ENCODE measurements at places on chromosomes 4 and X. TPM values are rescaled to one million over a fixed set of nuclear protein-coding genes. Genes with fewer than 3 reads are reported as not detected.

CXCL11 gene
- total RNA-seq: 9.8 TPM

FGD1 gene
- 2.5 TPM for total RNA-seq

PGAM4 gene
- total RNA-seq: not detected

FTSJ1 gene
- total RNA-seq: 99.4 TPM

CXCL10 gene
- total RNA-seq: 0.86 TPM

CRMP1 gene
- 17.1 TPM for total RNA-seq

NPY5R gene
- total RNA-seq: not detected

- DNase-seq: no peak
These were observed at the start of gene SLC34A2 for GRCh38 chr4:25654971-25655963. Gene SLC34A2 (plus strand): TSS chr4:25655851. CDS start chr4:25662501, 6,650 bp downstream.

DNA sequence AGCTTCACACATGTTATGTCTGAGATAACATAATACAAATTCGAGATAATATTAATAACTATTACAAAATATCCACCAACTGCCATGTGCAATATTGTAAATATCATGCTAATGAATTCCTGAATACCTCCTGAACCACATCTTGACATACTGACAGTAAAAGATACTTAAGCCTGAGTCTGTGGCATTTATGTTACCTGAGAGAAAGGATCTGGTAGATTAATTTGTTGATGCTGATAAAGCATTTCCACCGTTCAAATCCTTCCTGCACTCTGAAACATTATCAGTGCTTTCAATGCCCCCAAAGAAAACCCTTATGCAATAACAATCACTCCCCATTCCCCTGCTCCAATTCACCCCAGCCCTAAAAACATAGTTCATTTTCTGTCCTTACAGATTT is 38.8 kb upstream of the ADGRA3 start:
- no peak for DNase-seq

DNA sequence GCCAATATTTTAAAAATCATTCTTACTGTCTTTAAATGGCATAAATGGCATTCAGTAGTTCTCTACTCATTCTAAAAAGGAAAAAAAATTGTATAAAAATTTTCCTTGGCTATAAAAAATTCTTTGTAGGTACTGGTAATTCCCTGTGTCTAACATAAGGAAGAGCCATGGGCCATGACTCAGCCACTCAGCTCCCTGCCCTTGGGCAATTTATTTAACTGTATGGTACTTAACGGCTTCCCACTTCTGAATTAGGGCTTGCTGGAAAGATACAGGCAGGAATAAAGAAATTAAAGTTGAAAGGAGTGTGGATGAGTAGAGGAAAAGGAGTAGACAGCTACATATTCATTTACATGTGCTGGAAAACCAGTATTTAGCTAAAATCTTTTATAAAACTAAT is 30.6 kb downstream of the ABHD18 start:
- DNase-seq: peak; percentile 33

GRCh38 chr4:117700111-117700892 is 334.0 kb upstream of the NDST3 start:
- peak; percentile 3 for DNase-seq

GRCh38 chrX:2707334-2707760 is 16.3 kb downstream of the CD99 start:
- peak; percentile 85 for DNase-seq

GRCh38 chr4:157779081-157779480 is 393.7 kb downstream of the GASK1B start:
- DNase-seq: no peak

GRCh38 chrX:1525583-1526355 is 11.2 kb downstream of the P2RY8 start:
- DNase-seq: no peak

- no peak for DNase-seq
These were observed 101.5 kb downstream of the MXRA5 start for GRCh38 chrX:3244955-3245354.

DNA sequence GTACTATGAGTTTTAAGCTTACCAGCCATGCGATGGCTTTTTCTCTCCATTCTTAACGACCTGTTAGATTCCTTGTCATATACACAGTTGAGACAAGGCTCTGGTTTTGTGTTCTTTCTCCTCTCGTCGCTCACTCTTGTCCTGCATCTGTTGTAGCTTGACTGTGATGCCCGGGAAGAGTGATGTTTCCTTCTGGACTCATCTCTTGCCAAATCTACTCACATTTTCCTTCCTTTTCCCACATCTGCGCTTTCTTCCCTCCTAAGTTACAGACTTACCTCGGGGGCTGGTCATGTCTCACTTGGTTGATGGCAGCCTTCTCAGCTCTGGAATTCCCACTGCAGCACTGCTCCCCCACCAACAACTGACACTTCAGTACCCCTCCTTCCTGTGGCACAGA is 4.8 kb upstream of the MAP7D3 start:
- no peak for DNase-seq

DNA sequence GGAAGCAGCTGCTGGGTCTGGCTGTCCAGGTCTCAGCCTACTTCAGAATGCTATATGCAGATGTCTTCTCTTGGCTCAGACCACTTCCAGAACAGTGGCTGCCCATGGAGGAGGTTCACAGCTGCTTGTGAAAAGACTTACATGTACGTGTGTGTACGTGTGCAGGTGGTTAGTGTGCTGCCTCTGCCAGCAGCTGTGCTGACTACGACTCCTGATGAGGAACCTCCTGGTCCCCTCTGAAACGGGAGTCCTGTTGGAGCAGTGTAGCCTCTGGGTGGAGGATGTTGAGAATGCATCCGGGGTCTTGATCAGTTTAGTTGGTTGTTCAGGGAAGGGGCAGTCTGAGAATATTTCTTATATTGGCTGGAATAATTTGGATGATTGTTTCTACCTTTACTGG is 155.9 kb upstream of the WDR1 start:
- DNase-seq: no peak

DNA sequence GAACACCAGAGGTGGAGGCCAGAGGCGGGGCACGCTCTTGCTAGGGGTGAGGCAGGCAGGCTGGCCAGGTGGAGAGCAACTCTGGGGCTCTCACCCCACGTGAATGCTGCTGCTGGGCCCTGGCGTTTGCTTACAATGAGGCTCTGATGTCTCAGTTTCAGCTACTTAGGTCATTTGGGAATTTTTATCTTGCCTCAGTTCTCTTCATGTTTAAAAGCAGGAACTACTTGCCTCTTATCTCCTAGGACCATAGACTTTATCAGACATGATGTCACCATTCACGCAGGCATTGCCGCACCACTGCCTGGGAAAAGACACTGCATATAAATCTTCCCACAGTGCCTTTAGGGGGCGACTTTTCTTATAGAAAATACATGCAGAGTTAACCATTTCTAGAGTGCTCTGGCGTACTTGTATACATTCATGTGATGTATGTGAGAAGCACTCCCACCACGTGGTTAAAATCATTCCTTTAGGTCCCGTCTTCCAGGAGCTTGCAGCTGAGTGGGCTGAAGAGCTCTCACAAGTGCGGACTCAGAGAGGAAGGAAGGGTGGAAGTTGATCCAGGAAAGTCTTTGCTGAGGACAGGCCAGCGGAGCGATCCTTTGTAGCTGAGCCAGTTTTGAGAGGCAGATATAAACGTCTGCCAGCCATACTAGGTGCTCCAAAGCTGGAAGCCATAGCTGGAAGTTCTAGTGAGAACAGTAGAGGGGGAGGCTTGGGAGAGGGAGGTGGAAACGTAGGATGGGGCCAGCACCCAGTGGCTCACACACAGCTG is 84.3 kb upstream of the CLDN34 start:
- no peak for DNase-seq

- no peak for DNase-seq
These were observed 158.8 kb downstream of the AFAP1 start for GRCh38 chr4:7780751-7781348.

GRCh38 chr4:82559735-82560120 is 2.1 kb downstream of the TMEM150C start:
- DNase-seq: no peak

- DNase-seq: no peak
These were observed 94.6 kb downstream of the COX18 start for GRCh38 chr4:72974694-72975487.

DNA sequence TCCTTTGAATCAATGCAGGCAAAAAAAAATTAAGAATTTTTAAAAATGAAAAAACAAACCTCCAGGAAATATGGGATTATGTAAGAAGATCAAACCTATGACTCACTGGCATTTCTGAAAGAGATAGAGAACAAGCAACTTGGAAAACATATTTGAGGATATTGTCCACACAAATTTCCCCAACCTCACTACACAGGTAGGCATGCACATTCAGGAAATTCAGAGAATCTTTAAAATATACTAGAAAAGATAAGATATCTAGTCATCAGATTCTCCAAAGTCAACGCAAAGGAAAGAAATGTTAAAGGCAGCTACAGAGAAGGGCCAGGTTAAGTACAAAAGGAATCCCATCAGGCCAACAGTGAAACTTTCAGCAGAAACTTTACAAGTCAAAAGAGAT is 85.6 kb downstream of the ANTXR2 start:
- no peak for DNase-seq

DNA sequence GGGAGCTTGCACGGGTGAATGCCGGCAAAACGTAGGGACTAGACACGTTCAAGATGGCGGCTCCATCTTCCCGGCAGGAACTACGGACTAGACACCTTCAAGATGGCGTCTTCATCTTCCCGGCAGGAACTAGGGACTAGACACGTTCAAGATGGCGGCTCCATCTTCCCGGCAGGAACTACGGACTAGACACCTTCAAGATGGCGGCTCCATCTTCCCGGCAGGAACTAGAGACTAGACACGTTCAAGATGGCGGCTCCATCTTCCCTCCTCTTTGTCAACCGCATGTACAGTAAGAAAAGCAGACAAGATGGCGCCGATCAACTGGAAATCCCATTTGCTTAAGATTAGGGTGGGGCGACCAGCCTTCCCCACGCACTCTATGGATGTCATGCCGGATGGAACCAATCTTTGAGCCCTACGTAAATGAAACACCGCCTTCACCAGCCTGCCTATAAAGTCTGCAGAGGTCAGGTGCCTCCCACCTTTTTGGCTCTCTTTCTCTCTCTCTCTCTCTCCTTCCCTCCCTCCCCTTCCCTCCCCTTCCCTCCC is 222.4 kb downstream of the CRLF2 start:
- peak; percentile 93 for DNase-seq

DNA sequence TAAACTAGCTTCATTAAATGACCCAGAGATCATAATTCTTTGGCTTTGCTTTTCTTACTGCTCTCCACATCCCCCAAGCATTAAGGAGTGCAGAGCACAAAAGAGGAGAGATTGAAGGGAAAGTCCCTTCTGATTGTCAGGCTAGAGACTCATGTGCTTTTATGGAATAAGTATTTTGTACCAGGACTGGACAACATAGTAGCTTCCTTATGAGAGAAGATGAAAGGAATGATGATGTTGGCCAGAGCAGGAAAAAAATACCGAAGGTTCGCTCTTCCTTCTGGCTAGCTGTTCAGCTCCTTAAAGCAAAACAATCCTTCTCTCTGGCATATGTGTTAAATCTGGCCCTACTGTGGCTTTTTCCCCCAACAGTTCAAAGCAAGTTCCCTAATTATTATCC is 53.1 kb downstream of the HOPX start:
- DNase-seq: no peak

- DNase-seq: no peak
These were observed 8.4 kb upstream of the HAUS7 start for GRCh38 chrX:153478746-153479145.

GRCh38 chr4:113382704-113383103 is 333.3 kb downstream of the ANK2 start:
- no peak for DNase-seq

GRCh38 chr4:88320780-88321373 is 36.5 kb upstream of the PPM1K start:
- DNase-seq: no peak

GRCh38 chrX:43910012-43910411 is 27.8 kb upstream of the MAOB start:
- DNase-seq: no peak

DNA sequence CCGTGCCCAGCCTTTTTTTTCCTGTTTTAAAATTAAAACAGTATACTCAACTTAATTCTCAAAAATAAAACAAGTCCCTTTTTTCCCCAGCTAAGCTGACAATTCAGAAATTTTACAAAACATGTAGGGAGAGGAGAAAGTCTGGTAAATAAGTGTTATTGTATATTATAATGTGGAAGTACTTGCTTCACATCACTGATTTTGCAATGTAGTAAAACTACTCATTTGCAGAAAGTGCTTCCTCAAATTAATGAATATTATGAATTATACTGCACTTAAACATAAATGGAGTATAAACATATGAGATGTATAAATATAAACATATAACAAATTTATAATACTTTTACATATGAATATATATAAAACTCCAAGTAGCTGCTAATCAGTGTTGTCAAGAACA is 11.6 kb upstream of the H2AZ1 start:
- DNase-seq: no peak

GRCh38 chrX:50002067-50002714 is 79.8 kb downstream of the CLCN5 start:
- DNase-seq: no peak

DNA sequence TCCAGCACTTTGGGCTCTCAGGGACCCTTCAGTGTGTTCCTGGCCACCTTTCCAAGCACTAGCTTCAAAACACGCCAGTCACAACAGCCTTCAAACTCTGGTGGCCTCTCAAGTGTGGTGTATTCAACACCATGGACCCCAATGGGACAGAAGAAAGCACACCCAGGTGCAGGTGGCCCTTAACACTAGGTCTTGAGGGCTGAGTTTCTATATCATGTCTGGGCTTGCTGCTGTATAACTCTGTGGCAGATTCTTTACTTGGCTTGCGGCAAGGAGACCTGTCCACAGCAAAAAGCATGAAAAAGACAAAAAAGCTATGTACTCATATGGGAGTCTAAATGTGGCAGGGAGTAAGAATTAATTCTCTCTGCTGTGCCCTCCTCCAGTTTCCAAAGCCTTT is 23.1 kb downstream of the MSL3 start:
- no peak for DNase-seq

- no peak for DNase-seq
These were observed 64.6 kb downstream of the CNKSR2 start for GRCh38 chrX:21438792-21439191.

GRCh38 chr4:151960449-151961230 is 199.8 kb upstream of the GATB start:
- no peak for DNase-seq

DNA sequence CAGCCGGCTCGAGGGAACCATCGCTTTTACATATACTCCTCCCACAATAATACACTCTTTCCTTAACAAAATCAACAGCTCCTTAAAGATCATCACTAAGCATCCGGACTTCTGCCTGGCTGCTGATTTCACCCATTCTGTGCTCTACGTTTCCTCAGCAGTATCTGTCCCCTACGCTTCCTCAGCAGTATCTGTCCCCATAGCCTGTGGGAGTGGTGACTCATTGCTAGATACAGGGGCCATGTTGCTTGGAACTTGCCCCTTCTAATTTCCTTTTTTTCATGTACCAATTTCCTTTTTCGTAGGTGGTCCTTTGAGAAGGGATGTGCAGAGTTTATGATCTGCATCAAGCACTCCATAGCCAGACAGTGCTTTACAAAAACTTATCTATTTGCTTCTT is 18.6 kb downstream of the MAP3K15 start:
- no peak for DNase-seq

DNA sequence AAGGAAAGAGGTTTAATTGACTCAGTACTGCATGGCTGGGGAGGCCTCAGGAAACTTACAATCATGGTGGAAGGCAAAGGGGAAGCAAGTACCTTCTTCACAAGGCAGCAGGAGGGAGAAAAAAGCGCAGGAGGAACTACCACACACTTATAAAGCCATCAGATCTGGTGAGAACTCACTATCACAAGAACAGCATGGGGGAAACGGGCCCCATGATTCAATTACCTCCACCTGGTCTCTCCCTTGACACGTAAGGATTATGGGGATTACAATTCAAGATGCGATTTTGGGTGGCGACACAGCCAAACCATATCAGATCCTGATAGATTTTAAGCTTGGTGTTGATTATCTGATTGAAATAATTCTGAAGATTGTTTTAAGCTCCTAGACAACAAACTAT is 218.7 kb downstream of the CBR4 start:
- DNase-seq: no peak

- DNase-seq: no peak
These were observed 479.3 kb downstream of the INPP4B start for GRCh38 chr4:142366769-142367181.
